ENCODE measurements at places on chromosomes 12 and 14.
A peak's percentile ranks its signal among the peaks of the same experiment; 100 is the strongest.

DNA sequence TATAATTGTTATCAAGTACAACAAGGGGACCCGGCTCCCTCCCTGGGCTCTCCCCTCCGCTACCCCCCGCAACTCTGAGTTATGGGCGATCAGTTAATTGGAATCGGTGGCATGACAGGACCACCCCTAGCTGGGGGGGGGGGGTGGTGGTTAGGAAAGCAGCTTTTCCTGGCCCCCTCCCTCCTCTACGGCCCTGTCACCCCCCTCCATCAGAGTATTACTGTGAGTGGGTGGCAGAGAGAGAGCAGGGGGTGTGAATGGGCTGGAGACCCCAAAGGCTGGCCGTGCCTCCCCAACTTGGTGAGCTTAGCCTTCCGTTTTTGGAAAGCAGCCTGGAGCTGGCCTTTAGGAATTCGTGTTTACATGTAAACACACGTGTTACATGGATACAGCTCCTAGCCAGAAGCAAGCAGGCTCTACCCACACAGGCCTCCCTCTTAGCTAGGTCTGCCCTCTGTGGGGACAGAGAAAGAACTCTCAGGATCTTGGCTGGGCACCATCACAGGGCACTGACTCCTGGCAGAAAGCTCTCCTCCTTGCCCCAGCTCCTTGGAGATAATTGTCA lies 1.1 kb upstream of the HOXC4 start:
- DNase-seq: no peak

DNA sequence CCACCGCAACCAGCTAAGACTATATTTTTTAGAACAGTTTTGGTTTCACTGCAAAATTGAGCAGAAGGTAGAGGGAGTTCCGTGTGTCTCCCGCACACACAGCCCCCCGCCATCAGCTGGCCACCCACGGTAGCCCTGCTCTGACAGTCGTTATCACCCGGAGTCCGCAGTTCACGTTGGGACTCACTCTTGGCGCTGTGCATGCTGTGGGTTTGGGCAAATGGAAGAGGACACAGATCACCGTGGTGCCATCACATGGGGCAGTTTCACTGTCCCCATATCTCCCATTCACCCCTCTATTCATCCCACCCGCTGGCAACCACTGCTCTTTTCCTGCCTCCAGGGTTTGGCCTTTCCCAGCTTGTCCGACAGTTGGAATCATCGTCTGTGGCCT lies 31.8 kb upstream of the ULK1 start:
- DNase-seq: no peak

DNA sequence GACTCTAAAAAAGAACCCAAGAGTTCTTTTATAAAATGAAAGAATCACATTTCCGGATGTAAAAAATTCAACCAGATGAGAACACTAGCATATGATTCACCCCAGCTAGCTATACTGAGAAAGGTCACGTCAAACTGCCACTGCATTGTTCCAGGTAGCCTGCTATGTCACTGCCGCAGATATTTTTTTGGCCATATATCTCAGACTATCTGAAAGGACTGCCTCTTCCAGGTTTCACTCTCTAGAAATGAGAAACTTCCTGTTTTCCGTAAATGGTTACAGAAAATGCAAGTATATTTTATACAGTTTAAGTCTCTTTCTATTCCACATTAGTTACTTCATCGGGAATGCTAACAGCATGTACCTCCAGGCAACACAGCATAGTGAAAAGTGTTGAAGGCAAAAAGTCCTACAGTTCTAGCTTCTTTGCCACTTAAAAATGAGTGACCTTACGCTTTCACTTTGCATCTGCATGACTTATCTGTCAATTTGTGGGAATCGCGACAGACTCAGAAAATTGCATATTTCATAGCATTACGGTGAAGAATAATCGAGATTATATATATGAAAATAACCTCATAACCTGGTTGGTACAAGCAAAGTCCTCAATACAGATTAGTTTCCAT lies 105.2 kb downstream of the MED13L start:
- DNase-seq: no peak

DNA sequence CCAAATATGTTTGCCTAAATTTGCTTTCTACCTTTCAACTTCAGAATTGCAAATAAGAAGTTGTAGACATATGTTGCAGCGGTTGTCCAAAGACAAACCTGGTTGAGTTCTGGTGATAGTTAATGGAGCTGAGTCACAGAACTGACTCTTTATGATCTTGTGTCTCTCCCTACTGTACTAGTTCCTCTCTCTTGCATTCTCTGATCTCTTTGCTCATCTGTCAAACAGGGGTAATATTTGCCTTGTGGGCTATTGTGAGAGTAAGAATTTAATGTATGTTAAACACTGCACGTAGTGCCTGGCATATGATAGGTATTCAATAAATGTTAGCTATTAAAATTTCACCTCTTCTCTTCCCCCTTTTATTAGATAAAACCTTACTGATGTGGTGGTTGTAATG lies 283.5 kb upstream of the RGS6 start:
- DNase-seq: no peak

GRCh38 chr14:87615822-87616679 lies 376.9 kb downstream of the GALC start:
- peak; percentile 14 for DNase-seq

GRCh38 chr12:27236498-27236897 lies 7.6 kb upstream of the STK38L start:
- DNase-seq: no peak

DNA sequence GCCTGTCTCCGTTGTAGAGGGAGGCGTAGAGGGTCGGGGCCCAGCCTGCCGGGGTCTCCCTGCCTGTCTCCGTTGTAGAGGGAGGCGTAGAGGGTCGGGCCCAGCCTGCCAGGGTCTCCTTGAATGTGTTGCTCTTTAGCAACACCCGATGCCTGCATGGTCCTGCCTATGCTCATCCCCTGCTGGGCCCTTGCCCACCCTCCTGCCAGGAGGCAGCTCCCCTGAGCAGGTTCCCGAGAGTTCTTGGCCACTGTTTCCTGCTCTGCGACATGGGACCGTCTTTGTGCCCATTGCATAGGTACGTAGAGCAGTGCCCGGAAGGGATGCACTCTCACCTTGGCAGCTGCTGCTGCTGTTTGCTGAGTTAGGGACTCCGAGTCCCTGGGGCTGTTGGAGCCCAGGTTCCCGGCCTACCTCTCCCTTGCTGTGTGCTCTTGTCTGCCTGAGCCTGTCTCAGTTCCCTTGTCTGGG lies 3.3 kb downstream of the KIF26A start:
- DNase-seq: no peak

DNA sequence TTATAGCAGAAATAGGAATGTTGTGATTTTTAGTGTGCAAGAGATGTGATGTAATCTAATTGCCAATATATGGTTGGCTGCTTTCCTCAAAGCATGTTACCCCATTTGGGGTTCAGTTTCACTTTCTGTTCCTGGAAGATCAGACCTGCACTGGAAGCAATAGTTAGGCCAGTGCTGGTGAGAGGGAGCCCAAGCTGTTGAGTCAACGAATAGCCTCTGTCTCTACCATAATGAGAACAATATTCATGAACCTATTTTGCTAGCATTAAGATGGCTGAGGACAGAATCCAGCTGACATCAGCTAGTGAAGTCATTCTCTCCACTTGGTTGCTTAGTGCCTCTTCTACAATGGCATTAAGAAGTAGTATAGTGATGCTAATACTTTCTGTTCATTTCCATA lies 379.9 kb upstream of the DCN start:
- DNase-seq: no peak

- no peak for DNase-seq
Observed at GRCh38 chr12:25130741-25131188, 64.2 kb downstream of the DNAI7 start.

GRCh38 chr12:6662906-6663742 lies at the start of gene ING4:
ING4 (minus strand) TSS chr12:6663119; CDS start chr12:6663101, 18 bp downstream.
- DNase-seq: peak; percentile 70

DNA sequence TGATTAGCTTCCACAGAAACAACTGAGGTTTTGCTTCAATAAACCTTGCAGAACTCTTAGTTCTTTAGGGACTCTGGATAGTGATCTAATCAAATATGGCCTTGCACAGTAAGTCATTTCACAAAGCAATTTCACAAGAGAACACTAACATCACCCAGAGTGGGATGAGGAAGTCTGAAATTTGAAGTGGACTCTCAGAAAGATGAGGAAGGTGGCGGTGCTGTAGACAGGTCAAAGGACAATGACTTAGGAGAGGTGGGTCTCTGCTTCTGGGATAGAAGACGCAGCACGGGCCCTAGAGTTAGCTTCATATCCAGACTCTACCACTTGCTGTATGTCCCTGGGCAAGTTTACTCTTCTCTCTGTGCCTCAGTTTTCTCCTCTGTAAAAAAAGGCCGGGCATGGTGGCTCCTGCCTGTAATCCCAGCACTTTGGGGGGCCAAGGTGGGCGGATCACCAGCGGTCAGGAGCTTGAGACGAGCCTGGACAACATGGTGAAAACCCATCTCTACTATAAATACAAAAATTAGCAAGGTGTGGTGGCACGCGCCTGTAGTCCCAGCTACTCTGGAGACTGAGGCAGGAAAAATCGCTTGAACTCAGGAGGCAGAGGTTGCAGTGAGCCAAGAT lies 18.9 kb downstream of the FOS start:
- no peak for DNase-seq

GRCh38 chr14:92702441-92702918 lies 45.9 kb downstream of the LGMN start:
- DNase-seq: no peak

DNA sequence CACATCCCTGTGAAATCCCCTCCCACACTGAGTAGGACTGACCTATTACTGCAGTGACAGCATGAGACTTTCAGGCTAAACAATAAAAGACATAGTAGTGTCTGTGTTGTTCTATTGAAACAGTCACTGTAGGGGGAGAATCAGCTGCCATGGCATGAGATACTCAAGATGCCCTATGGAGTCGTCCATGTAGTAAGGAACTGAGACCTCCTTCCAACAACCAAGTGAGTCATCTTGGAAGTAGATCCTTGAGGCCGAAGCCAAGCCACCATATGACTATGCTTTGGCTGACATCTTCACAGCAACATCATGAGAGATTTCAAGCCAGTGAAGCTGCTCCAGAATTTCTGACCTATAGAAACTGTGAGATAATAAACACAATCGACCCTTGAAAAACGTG lies 12.1 kb upstream of the LRP6 start:
- no peak for DNase-seq

- DNase-seq: no peak
Observed at GRCh38 chr14:54221432-54221803, 175.4 kb upstream of the CDKN3 start.

DNA sequence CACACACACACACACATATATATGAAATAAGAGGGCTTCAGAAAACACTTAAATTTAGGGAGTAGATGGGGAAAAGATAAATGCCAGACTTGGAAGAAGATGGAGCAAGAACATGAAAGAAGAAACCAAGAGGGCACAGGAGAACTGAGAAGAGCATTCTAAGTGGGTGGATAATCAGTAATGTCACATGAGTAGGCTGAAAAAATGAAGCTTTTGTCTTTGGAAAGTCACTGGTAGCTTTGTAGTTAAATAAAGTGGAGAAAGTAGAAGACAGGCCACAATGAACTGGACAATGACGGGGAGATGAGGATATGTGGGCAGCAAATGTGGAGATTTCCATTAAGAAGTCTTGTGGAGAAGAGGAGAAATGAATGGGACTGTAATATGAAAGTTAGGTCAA lies 2.2 kb upstream of the ZC2HC1C start:
- DNase-seq: no peak

DNA sequence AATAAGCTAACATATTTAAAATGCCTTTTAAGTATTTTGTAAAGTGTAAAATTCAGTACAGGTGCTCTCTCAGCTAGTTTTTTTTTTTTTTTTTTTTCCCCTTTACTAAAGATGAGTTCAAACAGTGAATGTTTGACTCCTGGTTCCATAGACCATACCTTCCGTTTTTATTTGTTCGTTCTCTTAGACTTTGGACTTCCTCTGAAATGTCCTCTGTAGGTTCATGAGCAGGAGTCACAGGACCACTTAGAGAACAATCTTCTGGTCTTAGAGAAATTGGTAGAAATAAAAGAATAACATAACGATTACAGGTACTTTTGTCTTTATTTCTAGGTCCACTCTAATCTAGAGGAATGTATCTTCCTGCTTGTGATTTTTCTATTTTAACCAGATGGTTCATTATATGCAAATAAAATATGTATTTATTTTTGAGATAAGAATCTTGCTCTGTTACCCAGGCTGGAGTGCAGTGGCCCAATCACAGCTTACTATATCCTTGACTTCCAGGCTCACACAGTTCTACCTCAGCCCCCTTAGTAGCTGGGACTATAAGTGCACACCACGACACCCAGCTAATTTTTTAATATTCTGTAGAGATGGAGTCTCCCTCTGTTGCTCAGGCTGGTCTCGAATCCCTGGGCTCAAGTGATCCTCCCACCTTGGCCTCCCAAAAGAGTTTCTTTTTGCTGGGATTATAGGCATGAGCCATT lies 25.8 kb downstream of the STYX start:
- DNase-seq: no peak

- DNase-seq: no peak
Observed at GRCh38 chr12:63897931-63898330, 53.4 kb downstream of the SRGAP1 start.

DNA sequence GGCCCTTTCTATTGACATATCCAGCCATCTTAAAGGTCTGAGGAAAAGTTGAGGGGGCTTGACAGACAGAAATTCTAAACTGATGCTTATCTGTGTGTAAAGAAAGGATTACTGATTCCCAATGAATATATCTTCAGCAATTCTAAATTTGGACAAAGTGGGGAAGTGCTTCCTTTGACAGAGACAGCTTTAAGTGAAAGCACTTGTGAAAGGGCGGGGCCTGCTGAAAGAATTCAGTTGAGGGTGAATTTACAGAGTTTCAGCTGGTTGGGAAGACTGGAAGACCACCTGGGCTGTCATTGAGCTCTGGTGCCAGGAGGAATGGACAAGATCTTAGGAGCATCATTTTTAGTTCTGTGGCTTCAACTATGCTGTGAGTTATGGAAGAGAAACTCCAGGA lies 412.5 kb upstream of the OR4E1 start:
- DNase-seq: no peak

DNA sequence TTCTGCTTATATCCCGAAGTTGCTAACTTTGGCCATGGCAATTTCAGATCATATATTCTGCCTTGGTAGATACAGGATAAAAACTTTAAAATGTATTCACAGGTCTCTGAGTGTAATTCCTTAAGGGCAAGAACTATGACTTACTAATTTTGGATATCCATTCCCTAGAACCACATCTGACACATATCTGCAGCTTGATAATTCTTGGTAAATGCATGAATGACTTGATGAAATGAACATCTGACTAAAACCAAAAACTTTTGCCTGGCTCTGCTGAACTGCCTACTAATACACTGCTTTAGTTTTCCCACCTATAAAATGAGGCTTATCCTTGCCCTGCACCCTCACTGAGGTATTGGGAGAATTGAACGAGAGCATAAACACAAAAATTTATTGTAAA lies 32.2 kb downstream of the SLC25A21 start:
- no peak for DNase-seq

GRCh38 chr14:35215110-35215813 lies 76.9 kb upstream of the PSMA6 start:
- DNase-seq: no peak

GRCh38 chr12:93954166-93955112 lies 193.9 kb upstream of the PLXNC1 start:
- DNase-seq: no peak

Measured in 8988T (cell line).